ENCODE measurements at places on chromosomes 3 and 15.

- no peak for DNase-seq
These were observed 236.6 kb downstream of the ZIC1 start for GRCh38 chr3:147645761-147646160.

DNA sequence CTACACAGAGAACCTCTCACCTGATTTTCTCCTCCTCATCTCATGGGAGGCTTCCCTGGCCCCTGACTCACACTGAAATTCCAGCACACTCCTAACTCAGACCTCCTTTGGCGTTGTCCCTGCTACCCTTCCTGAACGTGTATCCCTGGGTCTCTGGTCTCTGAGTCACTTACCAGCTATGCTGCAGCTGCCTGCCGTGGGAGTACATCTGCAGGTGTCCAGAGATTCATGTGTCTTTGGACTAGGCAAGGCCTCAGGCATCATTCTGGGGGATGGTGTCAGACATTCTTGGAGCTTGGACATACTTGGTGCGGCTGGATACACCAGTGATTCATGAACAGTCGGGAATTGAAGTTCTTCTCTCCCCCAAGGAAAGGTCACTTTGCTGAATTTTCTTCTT, 148.8 kb upstream of the TRIM42 start:
- no peak for DNase-seq

DNA sequence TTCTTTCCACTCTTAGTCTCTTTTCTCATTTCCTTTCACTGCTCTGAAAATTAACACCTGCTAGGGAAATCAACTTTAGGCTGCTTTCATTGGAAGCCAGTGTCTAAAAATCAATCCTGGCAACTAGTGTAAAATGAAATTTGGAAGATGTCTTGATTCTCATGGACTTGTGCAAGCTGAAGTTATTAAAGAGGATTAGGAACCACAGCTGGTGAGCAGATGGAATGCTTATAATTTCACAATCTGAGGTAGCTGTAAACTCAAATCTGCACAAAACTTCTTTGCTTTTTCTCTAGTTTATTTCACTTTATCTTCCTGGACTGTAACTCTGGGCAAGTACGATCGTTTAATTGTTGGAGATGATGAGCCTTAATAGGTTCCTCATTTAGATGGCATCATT, 175.6 kb downstream of the GHSR start:
- no peak for DNase-seq

GRCh38 chr3:151946606-151947005, 73.2 kb downstream of the SUCNR1 start:
- DNase-seq, result no peak

GRCh38 chr15:98076021-98076816, 115.7 kb downstream of the ARRDC4 start:
- no peak for DNase-seq

DNA sequence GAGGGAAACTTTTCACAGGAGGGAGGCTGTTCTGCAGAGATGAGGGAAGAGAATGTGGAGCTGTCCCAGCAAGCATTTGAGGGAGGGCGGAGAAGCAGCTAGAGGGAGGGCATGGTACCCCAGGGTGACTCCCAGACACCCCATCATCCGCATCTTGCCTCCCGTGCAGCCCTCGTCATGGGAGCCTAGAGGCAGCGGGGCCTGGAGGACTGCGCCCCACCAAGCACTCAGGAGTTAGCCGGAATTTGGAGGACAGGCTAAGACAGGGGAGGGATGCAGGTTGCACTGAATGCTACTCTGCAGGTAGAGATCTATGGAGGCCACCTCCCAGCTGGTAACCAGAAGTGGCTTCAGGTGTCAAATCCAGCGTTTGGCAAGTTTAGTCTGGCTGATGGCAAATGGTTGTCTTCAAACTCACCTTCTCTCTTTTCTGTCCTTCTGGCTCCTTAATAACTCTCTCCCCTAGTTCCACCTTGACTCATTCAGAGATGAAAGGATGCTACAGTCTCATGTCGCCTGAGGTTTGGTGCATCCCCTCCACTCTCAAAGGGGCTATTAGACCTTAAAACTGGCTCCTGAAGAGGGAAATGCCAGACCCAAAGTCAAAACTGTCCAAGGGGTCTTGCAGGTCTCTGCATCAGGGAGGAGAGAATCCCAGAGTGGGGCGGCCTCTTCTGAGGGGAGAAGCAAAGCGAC, 155.9 kb upstream of the TLE3 start:
- no peak for DNase-seq

DNA sequence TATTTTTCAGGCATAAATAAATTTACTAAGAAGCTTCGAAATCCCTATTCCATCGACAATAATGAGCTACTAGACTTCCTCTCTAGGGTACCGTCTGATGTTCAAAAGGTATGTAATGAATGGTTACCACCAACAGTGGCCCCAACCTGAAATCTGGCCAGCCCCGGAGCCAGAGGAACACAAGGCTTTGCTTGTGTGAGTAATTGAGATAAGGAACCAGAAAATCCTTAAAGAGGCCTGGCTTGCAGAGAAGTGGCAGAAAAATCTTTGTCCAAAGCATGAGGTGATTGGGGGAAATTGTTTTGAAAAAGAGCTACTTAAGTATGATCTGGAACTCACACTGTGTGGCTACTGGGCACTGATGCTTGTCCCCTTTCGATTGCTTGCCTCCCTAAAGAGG, 245.3 kb downstream of the MCTP2 start:
- no peak for DNase-seq

- no peak for DNase-seq
These were observed 591.8 kb downstream of the EPHA3 start for GRCh38 chr3:89699229-89699628.

- no peak for DNase-seq
These were observed 304.1 kb upstream of the EPHA6 start for GRCh38 chr3:96510334-96510733.

Data from NCI-H460 (cell line).